ENCODE measurements at places on chromosomes 2 and 18.
A peak's percentile ranks its signal among the peaks of the same experiment; 100 is the strongest.

GRCh38 chr2:53423465-53423864, 344.1 kb upstream of the CHAC2 start:
- no peak for DNase-seq

- DNase-seq, result no peak
These were observed 22.0 kb downstream of the TSPYL6 start for GRCh38 chr2:54233832-54234649.

DNA sequence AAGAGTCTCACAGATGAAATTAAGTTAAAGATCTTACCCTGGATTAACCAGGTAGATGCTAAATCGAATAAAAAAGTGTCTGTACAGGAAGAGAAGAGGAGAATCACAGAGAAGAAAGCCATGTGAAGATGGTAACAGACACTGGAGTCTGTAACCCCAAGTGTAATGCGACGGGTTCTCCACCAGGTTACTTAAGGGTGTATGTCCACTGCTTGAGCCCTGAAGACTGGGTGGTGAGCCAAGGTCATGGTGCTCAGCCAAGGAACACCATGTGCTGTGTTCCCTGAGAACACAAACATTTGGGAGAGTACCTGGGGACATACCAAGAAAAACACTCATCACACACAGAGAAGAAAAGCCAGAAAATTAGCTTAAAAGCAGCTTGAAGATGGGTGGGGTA, 8.2 kb upstream of the ACADL start:
- no peak for DNase-seq

DNA sequence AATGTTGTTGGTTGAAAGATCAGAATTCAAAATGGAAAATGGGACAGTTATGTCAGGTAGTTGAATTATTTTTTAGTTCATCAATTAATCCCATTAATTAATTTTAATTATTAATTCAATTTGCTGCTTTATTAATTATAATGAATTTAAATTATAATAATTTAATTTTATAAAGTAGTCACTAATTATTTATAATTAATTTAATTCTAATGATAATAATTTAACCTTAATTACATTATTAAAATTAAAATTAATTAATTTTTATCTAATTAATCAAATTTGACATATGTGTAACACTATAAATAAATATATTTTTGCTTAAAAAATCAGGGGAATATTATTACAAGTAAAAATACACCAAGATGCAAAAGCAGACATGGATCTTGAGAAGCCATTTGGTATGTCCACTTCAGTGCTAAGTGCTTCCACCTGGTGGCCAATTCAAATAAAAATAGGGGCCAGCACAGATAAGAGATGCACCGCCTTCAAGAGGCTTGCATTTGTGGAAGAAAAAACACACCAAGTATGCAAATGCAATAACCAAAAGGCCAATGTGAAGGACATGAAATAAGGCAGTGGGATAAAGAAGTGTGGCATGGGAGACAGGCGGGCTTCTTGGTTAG, 73.2 kb downstream of the MBP start:
- no peak for DNase-seq

GRCh38 chr2:2527148-2527547, 196.1 kb upstream of the MYT1L start:
- no peak for DNase-seq

DNA sequence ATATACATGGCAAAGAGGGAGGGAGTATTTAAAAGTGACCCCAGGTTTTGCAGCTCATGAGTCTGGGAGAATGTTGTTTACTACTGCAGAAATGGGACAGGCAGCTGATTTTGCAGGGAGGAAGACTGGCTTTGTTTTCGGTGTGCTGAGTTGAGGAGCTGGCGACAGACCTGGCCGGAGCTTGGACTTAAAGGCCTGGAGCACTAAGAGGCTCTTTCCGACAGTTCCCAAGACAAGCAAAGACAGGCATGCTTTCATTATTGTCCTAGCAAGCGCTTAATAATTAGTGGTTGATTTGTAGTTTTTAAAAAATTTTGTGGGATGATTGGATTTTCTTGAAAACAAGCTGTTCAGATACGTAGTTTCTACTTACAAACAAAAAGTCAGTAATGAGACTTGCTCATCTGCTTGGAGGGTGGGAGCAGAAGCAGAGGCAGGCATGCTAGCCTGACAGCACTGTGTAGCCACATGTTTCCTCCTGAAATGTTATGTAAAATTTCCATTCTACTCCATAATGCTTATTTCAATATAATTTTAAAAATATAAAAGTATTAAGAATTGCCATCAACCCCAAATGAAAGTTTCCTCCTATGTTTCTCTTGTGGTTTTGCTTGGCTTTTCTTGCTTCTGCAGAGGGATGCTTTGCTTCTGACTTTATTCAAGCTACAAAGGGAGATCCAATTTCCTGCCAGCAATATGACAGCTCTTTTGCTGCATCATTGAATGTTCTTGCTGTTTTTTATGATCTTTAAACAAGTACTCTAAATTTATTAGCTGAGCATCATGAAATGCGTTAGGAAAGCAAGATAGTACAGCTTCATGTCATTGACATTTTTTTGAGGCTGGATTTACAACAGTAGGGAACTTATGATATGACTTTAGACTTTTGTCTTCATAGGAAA, 75.8 kb downstream of the PHLPP1 start:
- no peak for DNase-seq

GRCh38 chr2:28346587-28346986, 46.1 kb upstream of the FOSL2 start:
- no peak for DNase-seq

GRCh38 chr18:59516356-59517155, 157.5 kb upstream of the LMAN1 start:
- DNase-seq, result no peak

GRCh38 chr18:34880403-34880802, 160.8 kb upstream of the MAPRE2 start:
- DNase-seq, result no peak

- DNase-seq, result no peak
These were observed 36.1 kb downstream of the SDC1 start for GRCh38 chr2:20188851-20189250.

DNA sequence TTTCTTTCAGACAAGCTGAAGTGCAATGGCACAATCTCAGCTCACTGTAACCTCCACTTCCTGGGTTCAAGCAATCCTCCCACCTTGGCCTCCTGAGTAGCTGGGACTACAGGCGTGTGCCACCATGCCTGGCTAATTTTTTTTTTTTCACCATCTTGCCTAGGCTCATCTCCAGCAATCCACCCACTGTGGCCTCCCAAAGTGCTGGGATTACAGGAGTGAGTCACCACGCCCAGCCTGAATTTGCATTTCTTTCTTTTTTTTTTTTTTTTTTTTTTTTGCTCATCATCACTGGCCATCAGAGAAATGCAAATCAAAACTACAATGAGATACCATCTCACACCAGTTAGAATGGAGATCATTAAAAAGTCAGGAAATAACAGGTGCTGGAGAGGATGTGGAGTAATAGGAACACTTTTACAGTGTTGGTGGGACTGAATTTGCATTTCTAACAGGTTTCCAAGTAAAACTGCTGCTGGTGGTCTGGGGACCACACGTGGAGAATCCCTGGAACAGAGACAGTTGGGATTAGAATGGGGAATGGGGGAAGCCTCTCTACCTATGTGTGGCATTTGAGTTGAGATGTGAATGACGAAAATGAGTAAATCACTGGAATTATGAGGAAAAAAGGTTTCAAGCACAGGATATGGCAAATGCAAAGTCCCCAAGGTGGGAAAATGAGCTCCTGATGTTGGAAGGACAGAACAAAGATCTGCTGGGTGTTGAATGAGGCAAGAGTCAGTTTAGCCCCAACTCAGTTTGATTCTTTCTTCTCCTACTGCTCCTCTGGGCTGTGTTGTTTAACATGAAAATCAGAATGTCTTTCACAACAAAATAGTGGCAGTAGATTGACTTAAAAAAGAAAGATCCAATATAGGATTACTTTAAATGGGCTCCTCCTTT, 88.8 kb upstream of the MAP4K4 start:
- DNase-seq, result no peak

GRCh38 chr2:100268986-100269385, 53.3 kb downstream of the LONRF2 start:
- DNase-seq, result no peak

DNA sequence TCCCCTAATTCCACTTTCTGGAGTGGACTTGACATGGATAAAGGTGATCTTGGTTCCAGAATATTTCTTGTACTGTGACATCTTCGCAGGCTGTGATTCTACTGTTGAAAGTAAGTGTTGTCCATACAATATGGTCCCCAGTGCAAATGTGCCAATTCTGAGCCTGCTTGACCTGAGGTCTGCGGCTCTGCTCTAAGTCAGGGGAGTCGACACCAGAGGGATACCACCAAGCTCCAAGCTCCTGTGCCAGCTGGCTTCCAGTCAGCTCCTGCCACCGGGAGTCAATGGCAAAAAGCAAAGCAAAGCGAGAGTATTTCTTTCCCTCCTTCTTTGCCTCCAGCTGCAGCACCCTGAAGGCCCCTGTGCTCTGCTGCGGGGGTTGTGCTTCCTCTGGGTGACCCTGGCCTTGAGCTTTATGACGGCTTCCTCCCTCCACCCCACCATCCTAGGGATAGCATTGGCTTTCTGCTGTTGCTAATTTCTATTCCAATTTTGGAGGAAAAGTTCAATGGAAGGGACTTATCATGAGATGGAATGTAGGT, 50.4 kb downstream of the SLC35F5 start:
- DNase-seq, result no peak

GRCh38 chr2:235607546-235608199, 113.8 kb downstream of the AGAP1 start:
- no peak for DNase-seq

GRCh38 chr2:226791056-226791486, 8.5 kb downstream of the IRS1 start:
- peak; percentile 30 for DNase-seq

DNA sequence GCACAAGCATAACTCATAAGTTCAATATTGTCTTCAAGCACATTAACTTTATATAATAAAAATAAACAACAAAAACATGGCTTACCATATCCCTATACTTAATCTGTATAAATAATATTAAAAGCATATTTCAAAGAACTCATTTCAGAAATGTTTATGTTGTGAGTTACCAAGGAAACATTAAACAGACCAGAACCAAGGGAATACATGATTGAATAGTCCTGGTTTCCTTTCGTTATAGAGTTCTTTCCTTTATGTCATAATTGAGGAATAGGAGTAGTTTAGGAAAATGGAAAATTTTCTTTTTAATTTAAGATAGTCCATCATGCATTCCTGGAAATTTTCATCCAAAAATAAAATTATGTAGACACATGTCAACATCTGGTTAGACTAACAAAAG, 343.0 kb downstream of the ERBB4 start:
- DNase-seq, result no peak

DNA sequence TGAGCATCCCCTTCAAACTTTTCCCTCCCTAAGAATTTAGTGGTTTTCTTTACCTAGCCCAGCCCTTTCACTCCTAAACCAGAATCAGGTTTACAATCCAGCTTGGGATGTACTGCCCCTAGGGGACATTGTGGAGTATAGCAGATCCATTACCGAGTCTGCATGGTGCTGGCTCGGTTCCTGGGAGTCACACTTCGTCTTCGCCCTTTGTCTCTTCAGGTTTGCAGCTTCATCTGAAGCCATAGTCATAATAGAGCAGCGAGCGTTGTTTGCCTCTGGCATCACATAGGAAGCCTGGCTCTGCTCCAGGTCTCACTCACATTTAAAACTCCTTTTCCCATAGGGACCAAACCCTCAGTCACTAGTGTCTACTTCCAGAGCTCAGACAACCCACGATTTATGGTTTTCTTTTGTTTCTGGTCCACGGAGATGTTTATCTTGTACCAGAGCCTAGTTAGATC, 16.8 kb upstream of the LYPD6 start:
- peak; percentile 9 for DNase-seq

Data from GM12878 (cell line).